ENCODE measurements at places on chromosomes 2 and 18.

- no peak for DNase-seq
Observed at GRCh38 chr2:46924608-46925007, 9.0 kb upstream of the MCFD2 start.

DNA sequence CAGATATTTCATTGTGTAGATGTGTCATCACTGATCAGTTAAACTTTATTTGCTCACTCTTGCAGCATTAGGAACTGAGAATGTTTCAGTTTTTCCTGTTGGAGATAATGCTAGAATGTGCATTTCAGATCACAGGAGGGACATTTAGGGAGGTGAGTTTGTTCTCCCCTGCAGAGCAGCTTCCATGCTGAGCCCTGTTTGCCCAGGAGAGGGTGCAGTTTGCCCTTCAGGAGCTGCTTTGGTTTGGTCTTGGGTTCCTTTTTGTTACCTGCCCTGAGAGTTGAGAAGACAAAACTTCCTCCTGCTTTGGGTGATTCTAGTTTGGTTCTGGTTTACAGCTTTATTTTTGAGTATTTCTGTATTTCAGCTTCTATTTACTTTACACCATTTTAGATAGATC is 49.9 kb downstream of the DGKD start:
- DNase-seq: no peak

DNA sequence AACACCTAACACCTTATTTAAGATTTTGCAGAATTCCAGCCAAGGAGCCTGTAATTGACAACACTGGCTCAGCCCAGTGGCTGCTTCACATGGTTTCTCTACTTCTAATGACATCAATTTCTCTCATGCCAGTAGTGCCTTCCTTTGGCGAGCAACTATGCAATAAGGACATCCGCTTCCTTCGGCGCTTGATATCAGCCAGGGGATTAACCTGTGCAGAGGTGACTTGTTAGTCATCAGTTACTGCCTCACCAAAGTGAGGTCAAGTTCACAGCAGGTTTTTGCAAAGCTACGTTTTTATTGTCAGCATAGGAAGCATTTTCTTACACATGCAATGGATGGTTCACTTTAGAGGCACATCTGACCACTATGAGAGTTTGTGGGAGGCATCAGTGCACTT is 24.0 kb upstream of the EDAR start:
- DNase-seq: no peak

- no peak for DNase-seq
Observed at GRCh38 chr2:96524482-96525210, 11.9 kb upstream of the ARID5A start.

DNA sequence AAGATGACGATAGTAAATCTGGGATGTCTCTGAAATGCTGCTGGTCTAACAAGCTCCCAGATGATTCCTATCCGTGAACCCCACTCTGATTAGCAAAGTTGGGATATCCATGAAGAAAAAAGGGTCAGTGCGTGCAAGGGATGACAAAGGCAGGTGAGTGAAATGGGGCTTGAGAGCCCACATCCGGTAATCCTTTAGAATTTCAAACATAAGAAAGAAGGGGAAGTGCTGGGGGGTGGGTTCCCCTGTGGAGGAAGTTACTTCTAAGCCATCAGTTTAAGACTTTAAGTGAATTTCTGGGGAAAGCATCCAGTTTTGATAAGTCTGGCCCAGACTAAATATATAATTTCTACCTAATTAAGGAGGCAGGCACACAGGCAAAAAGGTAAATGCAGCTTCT is 209.5 kb downstream of the DPP10 start:
- no peak for DNase-seq

DNA sequence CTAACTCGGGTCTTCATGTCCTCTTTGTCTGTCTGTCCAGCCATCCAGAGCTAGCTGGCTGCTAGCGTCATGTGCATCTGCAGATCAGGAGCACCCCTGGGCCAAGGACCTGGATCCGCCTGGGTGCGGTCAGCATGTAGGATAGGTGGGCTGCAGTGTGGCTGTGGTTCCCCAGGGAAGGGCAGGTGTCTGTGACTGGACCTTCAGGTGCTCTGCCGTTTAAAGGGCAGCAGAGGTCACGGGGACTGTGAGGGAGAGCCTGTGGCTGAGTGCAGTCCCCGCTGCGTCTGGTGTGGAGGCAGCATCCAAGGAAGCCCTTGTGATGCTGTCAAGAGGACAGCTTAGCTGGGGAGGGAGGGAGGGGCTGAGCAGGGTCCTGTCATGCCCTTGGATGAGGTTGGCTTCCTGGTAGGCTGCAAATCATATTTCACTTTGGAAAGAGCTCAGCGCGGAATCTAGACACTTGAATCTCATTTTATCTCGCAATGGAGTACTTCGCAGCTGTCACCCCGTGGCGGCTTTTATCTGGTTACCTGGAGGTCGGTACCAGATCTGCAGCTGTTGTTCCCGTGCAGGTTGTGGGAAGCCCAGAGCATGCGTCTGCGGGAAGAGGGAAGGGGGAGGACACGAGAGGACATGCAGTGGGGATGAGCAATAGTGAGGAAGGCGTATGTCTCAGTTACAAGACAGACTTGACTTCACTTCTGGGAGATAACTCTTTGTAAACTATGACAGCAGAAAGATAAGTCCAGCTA is 5.9 kb upstream of the RALB start:
- no peak for DNase-seq

GRCh38 chr2:182359990-182360662 is 66.7 kb downstream of the PDE1A start:
- no peak for DNase-seq

DNA sequence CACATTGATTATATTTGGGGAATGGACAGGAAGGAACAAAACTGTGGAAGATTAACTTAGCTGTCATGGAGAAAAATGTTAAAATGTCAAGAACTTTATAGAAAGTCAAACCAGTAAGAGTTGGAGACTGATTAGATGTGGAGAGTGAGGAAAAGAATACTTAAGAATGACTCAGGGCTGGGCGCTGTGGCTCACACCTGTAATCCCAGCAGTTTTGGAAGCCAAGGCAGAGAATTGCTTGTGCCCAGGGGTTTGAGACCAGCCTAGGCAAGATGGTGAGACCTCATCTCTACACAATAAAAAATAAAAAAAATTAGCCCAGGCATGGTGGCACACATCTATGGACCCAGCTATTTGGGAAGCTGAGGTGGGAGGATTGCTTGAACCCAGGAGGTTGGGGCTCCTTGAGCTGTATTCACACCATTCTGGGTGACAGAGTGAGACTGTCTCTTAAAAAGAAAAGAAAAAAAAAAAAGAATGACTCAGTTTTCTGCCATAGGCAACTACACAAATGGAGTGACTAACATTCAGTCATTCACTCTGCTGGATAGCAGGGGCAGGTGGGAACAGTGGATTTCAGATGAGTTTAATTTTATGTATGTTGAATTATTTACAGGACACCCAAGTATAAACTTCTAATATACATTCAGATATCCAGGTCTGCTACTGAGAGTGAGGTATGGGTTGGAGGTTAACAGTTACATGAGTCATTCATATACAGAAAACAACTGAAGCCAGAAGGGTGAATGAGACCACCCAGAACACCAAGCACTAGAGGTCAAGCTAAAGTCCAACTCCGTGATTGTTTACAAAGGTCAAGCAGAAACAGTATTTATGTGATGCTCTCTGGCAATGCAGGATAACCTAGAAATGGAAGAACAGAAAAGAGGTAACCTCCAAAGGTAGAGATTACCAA is 33.9 kb downstream of the ORC2 start:
- DNase-seq: no peak

GRCh38 chr18:77197073-77197472 is 52.6 kb upstream of the GALR1 start:
- no peak for DNase-seq

GRCh38 chr2:134539981-134540380 is 178.8 kb downstream of the TMEM163 start:
- DNase-seq: no peak

- DNase-seq: no peak
Observed at GRCh38 chr18:4358618-4359017, 96.5 kb downstream of the DLGAP1 start.

DNA sequence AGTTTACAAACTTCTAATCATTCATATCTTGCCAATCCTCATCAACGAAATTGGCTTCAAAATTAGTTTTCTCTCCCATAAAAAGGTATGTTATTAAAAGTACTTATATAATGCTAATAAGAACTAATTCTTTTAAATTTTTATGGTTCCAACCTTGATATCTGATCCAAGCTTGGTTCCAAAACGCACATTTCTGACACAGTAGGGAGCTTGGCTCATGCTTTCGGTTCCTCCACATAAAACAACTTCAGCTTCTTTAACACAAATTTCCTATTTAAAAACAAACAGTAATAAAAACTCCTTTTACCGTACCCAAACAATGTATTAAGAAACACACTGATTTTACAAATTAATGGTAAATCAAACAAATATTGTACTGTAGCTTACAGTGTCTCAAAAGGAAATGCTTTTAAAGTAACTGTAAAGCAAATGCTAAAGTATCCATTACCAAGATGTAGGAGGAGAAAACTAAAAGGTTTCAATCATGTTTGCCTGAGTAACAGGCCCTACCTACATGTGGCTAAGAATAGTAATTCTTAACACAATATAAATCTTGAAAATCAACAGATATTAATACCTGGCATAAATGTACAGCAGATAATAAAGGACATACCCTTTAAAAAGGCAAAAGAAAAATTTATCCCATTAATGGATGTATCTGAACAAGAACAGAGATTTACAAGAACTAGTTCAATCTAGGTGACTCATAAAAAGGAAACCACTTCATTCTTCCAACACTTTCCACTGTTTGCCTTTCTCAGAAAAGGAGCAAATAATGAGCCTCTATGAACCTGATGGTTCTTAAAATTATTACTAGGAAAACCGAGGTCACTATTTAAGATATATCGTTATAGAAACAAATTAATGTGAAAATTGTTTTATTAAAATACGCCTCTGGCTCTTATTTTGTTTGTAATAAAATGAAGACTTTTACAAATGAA is 17.5 kb downstream of the ACAA2 start:
- no peak for DNase-seq

GRCh38 chr2:74792282-74792681 is 41.6 kb upstream of the HK2 start:
- no peak for DNase-seq

- no peak for DNase-seq
Observed at GRCh38 chr2:1321321-1321720, 91.9 kb upstream of the TPO start.

GRCh38 chr2:61014763-61015162 is 2.8 kb upstream of the PEX13 start:
- no peak for DNase-seq

- DNase-seq: no peak
Observed at GRCh38 chr2:45072862-45073237, 63.6 kb upstream of the SIX2 start.

- no peak for DNase-seq
Observed at GRCh38 chr18:80196528-80197320, 50.6 kb downstream of the PARD6G start.

- no peak for DNase-seq
Observed at GRCh38 chr2:222794585-222795449, 66.0 kb upstream of the ACSL3 start.

- no peak for DNase-seq
Observed at GRCh38 chr2:11864724-11865123, 118.3 kb downstream of the LPIN1 start.

DNA sequence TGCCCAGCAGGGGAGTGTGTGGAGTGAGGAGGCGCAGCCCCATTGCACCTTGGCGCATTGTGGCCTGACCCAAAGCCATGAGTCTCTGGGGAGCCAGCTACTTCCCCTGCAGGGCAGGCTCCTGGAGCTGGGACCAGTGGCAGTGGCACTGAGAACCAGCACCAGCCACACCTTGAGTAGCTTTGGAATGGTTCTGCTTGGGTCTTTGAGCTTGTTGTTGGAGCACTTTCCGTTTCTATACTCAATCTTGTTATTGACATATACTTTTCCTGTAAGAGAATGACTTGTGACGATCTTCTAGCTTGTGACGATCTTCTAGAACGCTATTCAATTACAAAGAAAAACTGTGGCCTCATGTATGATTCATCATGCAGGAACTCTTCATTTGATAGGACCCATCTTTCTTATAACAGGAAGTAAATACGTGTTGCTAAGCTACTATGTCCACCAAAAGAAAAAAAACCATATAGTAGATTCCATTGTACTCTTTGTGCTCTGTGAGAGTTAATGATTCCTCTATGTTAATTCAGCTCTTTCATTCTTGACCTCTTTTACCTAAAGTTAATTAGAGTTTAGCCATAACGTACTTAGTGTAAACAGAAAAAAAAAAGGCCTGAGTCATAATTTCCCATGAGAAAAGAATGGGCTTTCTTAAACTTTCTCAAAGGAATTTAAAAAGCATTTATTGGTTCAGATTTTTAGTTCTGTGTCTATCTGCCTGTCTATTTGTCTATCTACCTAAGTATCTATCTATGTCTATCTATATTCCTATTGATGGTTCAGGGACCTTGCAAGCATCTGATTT is 113.1 kb downstream of the GATA6 start:
- DNase-seq: no peak

DNA sequence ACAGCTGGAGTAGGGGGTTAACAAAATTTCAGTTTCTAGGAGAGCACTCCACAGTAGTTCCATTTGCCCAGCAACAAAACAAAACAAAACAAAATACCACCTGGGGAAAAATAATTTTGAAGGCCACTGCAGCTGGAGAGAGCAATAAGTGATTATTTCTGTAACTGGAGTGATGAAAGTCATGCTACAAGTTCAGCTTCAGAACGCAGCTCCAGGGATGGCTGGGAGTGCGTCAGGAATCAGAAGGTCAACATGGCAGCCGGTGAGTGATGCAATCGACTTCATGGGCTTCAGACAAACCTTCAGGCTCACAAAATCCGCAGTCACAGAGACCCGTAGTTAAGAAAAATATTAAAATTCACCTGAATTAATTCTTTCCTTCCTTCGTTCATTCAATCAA is 41.0 kb downstream of the ABHD3 start:
- no peak for DNase-seq

DNA sequence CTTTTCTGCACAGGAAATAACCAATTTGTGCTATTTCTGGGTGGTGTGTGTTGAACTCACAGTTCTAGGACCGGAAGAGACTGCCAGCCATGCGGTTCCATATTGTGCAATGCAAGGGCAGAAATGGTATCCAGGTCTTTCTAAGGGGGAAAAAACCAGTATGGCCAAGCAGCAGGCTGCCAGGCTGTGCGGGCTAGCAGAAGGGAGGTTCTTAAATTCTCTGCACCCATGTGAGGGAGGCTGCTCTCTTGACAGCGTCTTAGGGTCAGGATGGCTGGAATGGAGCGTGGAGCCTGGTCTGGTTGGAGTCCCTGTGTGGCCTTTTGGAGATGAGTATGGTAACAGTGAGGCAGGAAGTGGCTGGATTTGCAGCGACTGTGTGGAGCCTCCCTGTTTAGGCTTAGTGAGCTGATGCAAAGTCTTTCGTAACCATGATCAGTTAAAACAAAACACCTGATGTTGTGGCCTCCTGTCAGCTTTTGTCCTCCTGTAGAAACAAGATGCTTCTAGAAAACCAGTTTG is 52.6 kb downstream of the NCK2 start:
- peak; percentile 83 for DNase-seq

GRCh38 chr2:47599171-47599570 is 183.8 kb upstream of the MSH6 start:
- no peak for DNase-seq

Measured in SIG-M5 (cell line).